ENCODE measurements at places on chromosomes 2 and 18. TPM values are rescaled to one million over a fixed set of nuclear protein-coding genes. Genes with fewer than 3 reads are reported as not detected.

Gene COLEC12
- polyA plus RNA-seq, result 10.9 TPM

Gene CBLN2
- 0.02 TPM for polyA plus RNA-seq

Gene TCF23
- polyA plus RNA-seq, result not detected

Gene RPL31
- polyA plus RNA-seq, result 2,534 TPM

Gene CWC22
- 6.5 TPM for polyA plus RNA-seq

Measured in AG04450 (cell line).